Effector memory CD4-positive, alpha-beta T cell (primary cell): ENCODE measurements at places on chromosomes 4 and X.

- DNase-seq: no peak
Measured at GRCh38 chr4:35175894-35176293, 1068.4 kb downstream of the ARAP2 start.

DNA sequence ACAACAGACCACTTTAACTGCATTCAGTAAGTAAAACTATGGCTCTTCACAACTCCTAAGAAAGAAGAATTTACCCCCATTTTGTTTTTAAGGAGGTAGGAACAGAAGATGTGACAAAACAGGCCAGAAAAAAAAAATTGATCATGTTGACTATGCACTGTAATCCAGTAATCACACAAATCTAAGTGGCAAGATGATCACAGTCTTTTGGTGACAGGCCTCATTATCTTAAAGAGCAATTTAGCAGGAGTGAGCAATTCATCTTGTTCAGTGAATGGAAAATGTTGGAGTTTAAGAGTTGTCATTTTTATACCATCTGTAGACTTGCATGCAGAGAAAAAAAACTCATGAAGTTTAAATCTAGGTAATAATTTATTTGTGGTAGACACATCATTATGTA, 115.1 kb downstream of the SLC39A8 start:
- DNase-seq: no peak

- DNase-seq: no peak
Measured at GRCh38 chr4:102824398-102824797, 3.0 kb downstream of the UBE2D3 start.

DNA sequence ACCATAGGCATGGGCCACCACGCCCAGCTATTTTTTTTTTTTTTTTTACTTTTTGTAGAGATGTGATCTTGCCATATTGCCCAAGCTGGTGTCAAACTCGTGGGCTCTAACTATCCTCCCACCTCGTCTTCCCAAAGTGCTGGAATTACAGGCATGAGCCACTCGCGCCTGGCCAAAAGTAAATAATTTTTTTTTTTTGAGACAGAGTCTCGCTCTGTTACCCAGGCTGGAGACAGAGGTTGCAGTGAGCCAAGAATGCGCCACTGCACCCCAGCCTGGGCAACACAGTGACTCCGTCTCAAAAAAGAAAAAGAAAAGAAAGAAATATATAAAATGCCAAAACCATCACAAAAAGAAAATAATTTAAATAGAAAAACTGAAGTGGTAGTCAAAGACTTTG, 18.4 kb upstream of the OPHN1 start:
- DNase-seq: no peak

GRCh38 chrX:54798137-54798536, at the start of gene ITIH6:
ITIH6 (minus strand) TSS chrX:54798255; CDS start chrX:54798210, 45 bp downstream.
- no peak for DNase-seq

DNA sequence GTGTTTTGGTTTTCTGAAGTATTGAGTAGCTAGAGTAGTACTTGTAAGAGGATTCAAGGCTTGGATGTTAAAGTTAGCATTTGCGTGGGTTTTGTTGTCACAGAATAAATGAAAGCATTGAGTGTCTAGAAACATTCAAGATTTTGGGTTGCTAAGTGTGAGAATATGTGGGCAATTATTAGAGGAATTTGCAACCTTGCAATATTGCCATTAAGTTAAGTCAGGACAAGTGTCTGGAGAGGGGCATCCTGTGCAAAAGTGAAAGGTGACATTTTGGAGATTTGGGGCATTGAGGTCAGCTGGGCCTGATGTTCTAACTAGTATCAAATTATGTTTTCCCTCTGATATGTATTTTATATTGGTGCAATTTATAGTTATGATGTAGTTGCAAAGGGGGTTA, 533.9 kb upstream of the GRID2 start:
- DNase-seq: no peak

- DNase-seq: no peak
Measured at GRCh38 chr4:5632066-5632440, 76.3 kb downstream of the EVC2 start.

- no peak for DNase-seq
Measured at GRCh38 chr4:167775375-167775774, 317.0 kb upstream of the ANXA10 start.

DNA sequence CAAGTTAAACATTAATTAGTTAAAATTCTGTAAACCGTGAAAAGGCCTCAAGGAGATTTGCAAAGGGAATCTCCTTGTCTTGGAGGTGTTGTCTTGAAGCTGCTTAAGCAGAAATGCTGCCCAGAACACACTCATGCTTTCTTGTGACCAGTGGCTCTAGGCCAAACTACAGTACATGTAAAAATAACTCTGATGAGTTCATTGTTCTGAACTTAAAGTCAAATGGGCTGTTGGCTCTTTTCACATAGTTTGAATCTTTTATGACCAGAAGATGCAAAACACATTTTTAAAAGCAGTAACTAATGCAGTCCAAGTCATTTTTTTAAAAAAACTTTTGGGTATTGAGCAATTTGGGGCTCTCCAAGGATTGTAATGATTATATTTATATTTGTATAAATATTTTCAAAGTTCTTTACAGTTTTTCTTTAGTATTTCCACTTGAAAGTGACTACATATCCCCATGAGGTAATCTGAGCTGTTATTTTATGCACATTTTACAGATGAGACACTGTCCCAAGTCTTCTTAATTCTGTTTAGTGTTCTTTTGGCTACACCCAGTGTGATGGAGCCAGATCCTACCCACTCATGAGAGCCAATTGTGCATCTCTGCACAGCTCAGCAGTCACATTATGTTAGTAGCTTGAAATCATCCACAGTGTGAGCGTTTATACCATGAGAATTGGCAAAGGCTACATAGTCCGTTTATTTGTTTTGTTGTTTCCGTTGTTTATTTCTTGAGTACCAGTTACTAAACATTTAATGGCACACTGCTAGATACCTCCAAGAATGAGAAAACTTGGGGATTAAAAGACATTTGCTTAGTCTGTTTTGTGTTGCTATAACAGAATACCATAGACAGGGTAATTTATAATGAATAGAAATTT, 112.8 kb upstream of the ATXN3L start:
- DNase-seq: no peak

GRCh38 chr4:92381616-92382015, 77.8 kb downstream of the GRID2 start:
- no peak for DNase-seq

DNA sequence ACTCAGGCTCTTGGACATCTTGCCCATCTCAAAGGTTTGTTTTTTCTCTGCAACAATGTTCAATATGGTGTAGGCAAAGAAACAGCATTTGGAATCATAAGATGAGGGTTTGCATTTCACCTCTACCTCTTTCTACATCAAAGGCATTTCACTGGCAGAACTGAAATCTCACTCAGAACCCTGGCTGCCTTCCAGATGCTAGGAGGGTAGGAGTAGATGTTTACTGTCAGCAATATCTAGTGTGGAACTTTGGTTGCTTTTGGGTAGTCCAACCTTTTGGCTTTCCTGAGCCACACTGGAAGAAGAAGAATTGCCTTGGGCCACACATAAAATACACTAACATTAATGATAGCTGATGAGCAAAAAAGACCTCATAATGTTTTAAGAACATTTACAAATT, 297.0 kb upstream of the KLF3 start:
- DNase-seq: no peak

- no peak for DNase-seq
Measured at GRCh38 chr4:176270669-176271068, 1.6 kb upstream of the ASB5 start.
